ENCODE measurements at places on chromosomes 12 and 14. TPM values are rescaled to one million over a fixed set of nuclear protein-coding genes. Genes with fewer than 3 reads are reported as not detected.
A peak's percentile ranks its signal among the peaks of the same experiment; 100 is the strongest.

The PMCH gene
- not detected for total RNA-seq

DNA sequence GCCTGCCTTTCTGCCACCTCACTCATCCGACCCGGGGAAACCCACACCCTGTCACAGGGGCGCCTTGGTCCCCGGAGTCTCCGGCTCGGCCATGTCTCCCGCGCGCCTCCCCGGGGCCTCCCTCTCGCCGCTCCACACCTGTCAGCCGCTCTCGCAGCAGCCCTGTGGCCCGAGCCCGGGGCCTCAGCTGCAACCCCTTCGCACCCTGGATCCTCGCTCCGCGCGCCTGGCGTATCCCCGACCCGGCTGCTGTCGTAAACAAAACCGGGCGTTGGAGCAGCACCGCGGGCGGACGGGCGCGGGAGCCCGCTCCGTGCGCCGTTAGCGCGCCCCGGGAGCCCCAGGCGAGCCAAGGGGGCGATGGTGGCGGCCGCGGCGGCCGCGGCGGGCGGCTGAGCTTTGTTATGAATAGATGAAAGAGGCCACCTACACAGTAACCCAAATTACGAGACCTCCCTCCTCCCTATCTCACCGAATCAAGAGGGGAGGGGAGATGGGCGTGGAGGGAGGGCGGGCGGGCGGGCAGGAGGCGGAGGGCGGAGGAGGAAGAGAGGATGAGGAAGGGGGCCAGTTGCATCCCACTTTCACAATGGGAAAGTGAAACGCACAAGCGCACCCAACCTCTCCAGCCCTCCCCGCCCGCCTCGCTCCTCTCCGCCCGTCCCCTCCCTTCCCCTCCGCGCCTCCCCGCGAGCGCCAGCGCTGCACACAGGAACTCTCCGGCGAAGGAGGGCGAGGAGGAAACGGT lies at the start of gene PLXNC1:
TSS of gene PLXNC1 (plus strand) at position 587 of the 748 bp plus-strand sequence. CDS start 395 bp downstream, outside the sequence.
- peaks cover 25% of the 10 kb centered on the region for H3K4me1 ChIP-seq
- peak within 1 kb of the TSS; percentile 82 for H3K4me3 ChIP-seq
- no peaks in the 10 kb centered on the region for H3K27me3 ChIP-seq
- H3K27ac ChIP-seq = no peak within 1 kb of the TSS
- no peaks in the 10 kb centered on the region for H3K36me3 ChIP-seq

GRCh38 chr12:20101046-20101445 lies 267.3 kb upstream of the PDE3A start:
- no peaks in the 10 kb centered on the region for H3K27me3 ChIP-seq
- H3K27ac ChIP-seq = no peak overlapping the region
- H3K36me3 ChIP-seq = no peaks in the 10 kb centered on the region
- H3K4me1 ChIP-seq = no peaks in the 10 kb centered on the region
- DNase-seq = no peak
- H3K4me3 ChIP-seq = no peak overlapping the region

- H3K4me3 ChIP-seq = peak within 1 kb of the TSS; percentile 91
- peaks cover 10% of the 10 kb centered on the region for H3K36me3 ChIP-seq
- peak within 1 kb of the TSS; percentile 46 for H3K27ac ChIP-seq
Observed at GRCh38 chr12:4909734-4910501, at the start of gene KCNA1. Gene KCNA1, plus strand, starts transcription at chr12:4909905. Its CDS starts 1,474 bp downstream, at chr12:4911379.

DNA sequence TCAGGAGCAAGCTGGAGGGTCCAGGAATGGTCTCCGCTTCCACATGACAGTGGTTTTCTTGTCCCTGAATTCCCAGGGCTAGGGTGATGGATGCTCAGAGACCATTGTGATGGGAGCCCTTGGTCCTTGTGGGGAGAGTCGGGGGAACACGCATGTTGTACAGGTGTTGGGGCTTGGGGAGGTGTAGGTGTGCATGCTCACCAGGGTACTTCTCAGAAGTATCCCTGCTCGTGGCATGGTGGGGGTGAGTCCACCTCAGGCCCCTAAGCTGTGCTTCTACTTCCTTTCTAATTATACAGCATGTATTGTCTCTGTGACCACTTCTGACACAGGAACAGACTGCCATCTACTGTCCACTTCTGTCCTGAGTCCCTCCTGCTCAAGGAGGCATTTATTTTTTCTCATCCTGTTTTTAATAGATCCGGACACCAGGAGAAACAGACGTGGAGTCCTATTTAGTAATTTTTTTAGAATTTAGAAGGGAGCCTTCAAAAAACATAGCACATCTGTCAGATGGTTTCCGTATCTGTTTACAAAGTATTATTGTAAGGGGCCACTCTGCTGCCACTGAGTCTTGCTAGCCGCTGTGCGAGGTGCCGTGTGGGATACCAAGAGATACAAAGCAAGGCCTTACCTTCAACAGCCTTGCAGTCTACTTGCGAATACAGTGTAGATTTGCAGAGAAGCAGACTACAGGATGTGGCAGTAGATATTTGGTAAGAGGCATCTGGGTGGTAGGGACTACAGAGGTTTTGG lies 10.5 kb downstream of the NTF3 start:
- peaks cover 37% of the 10 kb centered on the region for H3K27me3 ChIP-seq
- no peaks in the 10 kb centered on the region for H3K36me3 ChIP-seq

DNA sequence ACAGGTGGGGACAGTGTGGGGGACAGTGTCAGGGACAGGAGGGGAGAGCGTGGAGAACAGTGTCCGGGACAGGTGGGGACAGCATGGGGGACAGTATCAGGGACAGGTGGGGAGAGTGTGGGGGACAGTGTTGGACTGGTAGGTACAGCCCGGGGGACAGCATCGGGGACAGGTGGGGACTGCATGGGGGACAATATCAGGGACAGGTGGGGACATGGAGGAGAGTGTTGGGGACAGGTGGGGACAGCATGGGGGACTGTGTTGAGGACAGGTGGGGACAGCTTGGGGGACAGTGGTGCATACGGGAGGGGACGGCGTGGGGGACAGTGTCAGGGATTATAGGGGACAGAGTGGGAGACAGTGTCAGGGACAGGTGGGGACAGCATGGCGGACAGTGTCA lies 212.3 kb downstream of the TMEM121 start:
- no peak for DNase-seq
- no peaks in the 10 kb centered on the region for H3K4me1 ChIP-seq
- H3K27me3 ChIP-seq = no peaks in the 10 kb centered on the region
- H3K27ac ChIP-seq = no peak overlapping the region

- H3K4me1 ChIP-seq = no peaks in the 10 kb centered on the region
- H3K27me3 ChIP-seq = no peaks in the 10 kb centered on the region
- no peaks in the 10 kb centered on the region for H3K36me3 ChIP-seq
- DNase-seq = no peak
- H3K27ac ChIP-seq = no peak overlapping the region
- no peak overlapping the region for H3K4me3 ChIP-seq
Observed at GRCh38 chr14:99560922-99561683, 42.9 kb downstream of the CCDC85C start.

DNA sequence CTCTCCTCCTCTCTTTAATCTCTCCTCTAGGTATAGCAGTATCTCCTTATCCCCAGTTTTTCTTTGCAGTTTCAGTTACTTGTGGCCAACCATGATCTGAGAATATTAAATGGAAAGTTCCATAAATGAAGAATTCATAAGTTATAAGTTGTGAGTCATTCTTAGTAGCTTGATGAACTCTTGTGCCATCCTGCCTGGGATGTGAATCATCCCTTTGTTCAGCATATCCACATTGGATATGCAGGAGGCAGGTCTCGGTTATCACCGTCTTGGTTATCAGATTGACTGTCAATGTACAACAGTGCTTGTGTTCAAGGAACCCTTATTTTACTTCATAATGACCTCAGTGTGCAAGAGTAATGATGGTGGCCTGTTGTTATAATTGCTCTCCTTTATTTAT lies 134.0 kb downstream of the TMEM117 start:
- no peaks in the 10 kb centered on the region for H3K4me1 ChIP-seq
- no peak overlapping the region for H3K4me3 ChIP-seq
- no peaks in the 10 kb centered on the region for H3K27me3 ChIP-seq
- H3K36me3 ChIP-seq = peaks cover 9% of the 10 kb centered on the region
- H3K27ac ChIP-seq = no peak overlapping the region
